ENCODE measurements at places on chromosomes 7 and 10. TPM values are rescaled to one million over a fixed set of nuclear protein-coding genes. Genes with fewer than 3 reads are reported as not detected.

The MMD2 gene
- not detected for total RNA-seq

The CUBN gene
- total RNA-seq = 1.3 TPM

The GATAD1 gene
- 25.9 TPM for total RNA-seq

The FAM25A gene
- total RNA-seq = not detected

The INHBA gene
- total RNA-seq = 4.1 TPM

The H2BK1 gene
- not detected for total RNA-seq

The PDK4 gene
- 3.1 TPM for total RNA-seq

The IL15RA gene
- total RNA-seq = 13.7 TPM

The PAOX gene
- 9.2 TPM for total RNA-seq

The LRRD1 gene
- 0.17 TPM for total RNA-seq

The LIPN gene
- not detected for total RNA-seq

The CCDC172 gene
- total RNA-seq = not detected

The TMEM270 gene
- total RNA-seq = not detected

The EVX1 gene
- total RNA-seq = not detected

The FZD8 gene
- total RNA-seq = 0.77 TPM

The ASIC3 gene
- 0.17 TPM for total RNA-seq

The GHRHR gene
- total RNA-seq = not detected

The C1QL3 gene
- not detected for total RNA-seq

The PHKG1 gene
- total RNA-seq = 1.3 TPM

The COL28A1 gene
- total RNA-seq = under 0.01 TPM

The RTKN2 gene
- 0.51 TPM for total RNA-seq

The ABCA13 gene
- 0.26 TPM for total RNA-seq

The GRM3 gene
- total RNA-seq = not detected

The AGBL3 gene
- total RNA-seq = 1.3 TPM

The NPSR1 gene
- not detected for total RNA-seq

The CYP3A4 gene
- total RNA-seq = not detected

The VWDE gene
- total RNA-seq = under 0.01 TPM

The LDB3 gene
- under 0.01 TPM for total RNA-seq

The KIF11 gene
- total RNA-seq = 8.9 TPM

The SEMA3A gene
- total RNA-seq = 60.8 TPM

The FAM170B gene
- not detected for total RNA-seq

The OPN4 gene
- total RNA-seq = not detected

The ITIH5 gene
- total RNA-seq = 49.3 TPM

The CCZ1 gene
- 35.7 TPM for total RNA-seq

The PON1 gene
- not detected for total RNA-seq

The SORCS1 gene
- total RNA-seq = under 0.01 TPM

The SLC29A3 gene
- 2.3 TPM for total RNA-seq

The KLLN gene
- total RNA-seq = 0.66 TPM

The ALOX5 gene
- not detected for total RNA-seq

The NDUFB2 gene
- 44.9 TPM for total RNA-seq

The SPACDR gene
- total RNA-seq = under 0.01 TPM

The KLF14 gene
- total RNA-seq = under 0.01 TPM

The EN2 gene
- total RNA-seq = not detected

The LIPM gene
- total RNA-seq = not detected

The BICC1 gene
- total RNA-seq = 64.7 TPM
